Hematopoietic multipotent progenitor cell treated with erythropoietin and hydrocortisone succinate and interleukin-3 and kit ligand, for 15 days (in vitro differentiated cells): ENCODE measurements at places on chromosomes 5 and 9.

GRCh38 chr9:110048976-110049698 is 158.8 kb downstream of the C9orf152 start:
- no peak for DNase-seq

GRCh38 chr5:96856371-96856770 is 19.9 kb upstream of the ERAP2 start:
- DNase-seq, result no peak

DNA sequence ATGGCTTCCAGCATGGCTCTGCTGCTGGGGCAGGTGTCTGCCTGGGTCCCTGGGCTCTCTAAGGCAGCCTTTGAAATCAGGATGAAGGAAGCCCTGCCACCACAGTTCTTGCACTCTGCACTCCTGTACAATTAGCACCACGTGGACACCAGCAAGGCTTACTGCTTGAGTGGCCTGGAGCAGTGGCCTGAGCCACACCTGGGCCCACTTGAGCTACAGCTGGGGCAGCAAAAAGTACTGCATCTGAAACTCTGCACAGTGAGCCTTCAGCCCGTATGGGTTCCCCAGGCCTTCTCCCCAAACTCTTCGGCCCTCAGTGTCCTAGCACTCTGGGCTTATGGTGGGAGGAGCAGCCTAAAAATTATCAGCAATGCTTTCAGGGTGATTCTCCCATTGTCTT is 8.0 kb upstream of the INIP start:
- DNase-seq, result no peak

- DNase-seq, result no peak
Observed at GRCh38 chr5:74373076-74373475, 267.5 kb downstream of the ENC1 start.

- DNase-seq, result no peak
Observed at GRCh38 chr9:26170190-26170589, 491.9 kb upstream of the TUSC1 start.

DNA sequence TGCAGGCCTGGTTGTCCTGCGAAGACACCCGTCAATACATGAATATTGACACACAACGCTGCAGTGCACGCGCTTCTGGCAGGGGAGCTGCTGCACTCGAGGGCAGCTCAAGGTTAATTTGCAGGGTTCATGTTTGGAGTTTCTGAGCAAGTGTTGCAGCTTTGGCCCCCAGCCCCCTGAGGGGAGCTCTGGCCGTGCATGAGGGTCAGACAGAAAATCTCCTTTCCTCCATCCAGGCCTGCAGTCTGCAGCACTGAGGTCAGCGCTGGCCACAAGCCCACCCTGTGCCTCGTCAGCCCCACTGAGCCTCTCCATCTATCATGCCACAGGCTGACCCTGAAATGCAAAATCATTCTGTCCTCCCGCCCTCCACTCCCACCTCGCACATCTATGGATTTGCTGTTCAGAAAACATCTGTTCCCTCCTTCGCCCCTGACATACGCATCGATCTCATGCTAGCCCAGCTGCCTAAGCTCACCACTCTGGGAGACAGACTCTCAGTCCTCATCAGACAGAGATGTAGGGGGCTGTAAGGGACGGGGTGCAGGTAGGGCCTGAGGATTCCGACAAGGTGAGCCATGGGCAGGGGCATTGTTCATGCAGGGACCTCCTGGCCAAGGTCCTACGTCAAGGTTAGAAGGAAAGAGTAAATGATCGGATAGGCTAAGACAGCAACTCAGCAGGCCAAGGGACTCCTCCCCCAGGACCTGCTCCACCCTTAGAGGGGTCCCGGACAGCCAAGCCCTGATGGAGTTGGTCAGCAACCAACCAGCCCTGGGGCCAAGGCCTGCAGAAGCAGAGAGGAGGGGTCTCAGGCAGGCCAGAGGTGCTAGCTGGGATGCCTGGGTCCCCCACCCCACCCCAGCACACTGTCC is 125.1 kb downstream of the KCNIP1 start:
- no peak for DNase-seq

GRCh38 chr5:53080271-53080670 is 29.3 kb downstream of the MOCS2 start:
- no peak for DNase-seq

- no peak for DNase-seq
Observed at GRCh38 chr9:70318002-70318401, 59.2 kb downstream of the SMC5 start.

DNA sequence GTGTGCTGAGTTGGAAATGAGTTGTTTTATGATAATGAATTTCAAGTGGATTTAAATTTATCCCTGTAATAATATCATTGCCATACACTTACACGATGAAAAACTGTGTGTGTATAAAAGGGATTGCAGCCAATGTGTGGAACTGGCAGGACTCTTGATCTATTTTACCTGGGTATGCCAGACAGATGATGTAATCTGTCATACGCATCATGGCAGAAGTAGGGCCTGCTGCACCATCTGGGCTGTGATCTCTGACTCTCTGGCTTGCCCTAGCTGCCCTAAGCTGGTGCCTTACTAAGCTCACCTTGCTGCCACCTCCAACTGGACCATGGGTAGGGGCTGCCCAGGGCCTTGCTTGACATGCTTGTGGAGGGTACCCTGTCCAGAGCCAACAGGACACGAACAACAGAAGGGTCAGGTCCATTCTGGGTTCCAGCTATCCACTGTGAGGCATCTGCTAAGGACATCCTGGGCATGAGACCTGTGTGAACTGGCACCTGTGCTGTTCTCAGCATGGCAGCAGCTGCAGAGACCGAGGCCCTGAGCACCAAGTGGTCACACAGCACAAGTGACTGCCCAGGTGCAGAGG is 184.2 kb downstream of the FSTL4 start:
- DNase-seq, result no peak

- no peak for DNase-seq
Observed at GRCh38 chr5:61569353-61569752, 237.3 kb downstream of the ZSWIM6 start.

GRCh38 chr9:79362100-79363081 is 209.4 kb upstream of the TLE4 start:
- no peak for DNase-seq

GRCh38 chr5:39146831-39147540 is 72.4 kb downstream of the FYB1 start:
- DNase-seq, result no peak

DNA sequence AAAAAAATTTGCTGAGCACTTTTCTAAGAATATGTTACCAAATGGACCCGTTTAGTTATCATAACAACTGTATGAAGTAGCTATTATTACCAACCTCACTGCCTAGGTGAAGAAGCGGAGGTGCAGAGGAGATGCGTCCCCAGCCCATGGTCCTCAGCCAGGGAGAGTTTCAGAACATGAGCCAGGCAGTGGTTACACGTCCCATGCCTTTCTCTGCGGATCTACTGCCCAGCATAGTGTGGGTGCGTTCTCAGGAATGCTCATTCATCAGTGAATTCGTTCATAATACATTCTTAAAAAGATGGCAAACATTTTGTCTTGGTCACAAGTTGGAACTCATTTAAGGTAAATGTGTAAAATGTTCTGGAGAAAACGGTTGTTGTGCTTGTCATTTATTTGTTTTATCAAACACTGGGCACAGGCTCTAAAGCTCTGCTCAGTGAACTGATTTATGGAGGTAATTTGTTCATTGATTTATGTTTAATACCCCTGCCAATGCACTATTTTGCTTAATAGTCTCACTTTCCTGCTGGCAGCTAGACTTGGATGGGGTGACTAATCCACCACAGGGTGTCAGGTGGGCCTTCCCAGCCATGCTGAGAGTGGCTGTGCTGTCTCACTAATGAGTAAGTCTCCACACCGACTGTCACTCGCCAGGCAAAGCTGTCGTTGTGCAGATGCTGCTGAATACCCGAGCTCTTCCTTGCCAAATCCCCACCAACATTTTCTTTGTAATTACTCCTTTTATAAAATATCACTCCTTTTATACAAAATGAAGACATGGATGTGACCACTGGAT is 248.8 kb downstream of the TENT4A start:
- DNase-seq, result no peak

DNA sequence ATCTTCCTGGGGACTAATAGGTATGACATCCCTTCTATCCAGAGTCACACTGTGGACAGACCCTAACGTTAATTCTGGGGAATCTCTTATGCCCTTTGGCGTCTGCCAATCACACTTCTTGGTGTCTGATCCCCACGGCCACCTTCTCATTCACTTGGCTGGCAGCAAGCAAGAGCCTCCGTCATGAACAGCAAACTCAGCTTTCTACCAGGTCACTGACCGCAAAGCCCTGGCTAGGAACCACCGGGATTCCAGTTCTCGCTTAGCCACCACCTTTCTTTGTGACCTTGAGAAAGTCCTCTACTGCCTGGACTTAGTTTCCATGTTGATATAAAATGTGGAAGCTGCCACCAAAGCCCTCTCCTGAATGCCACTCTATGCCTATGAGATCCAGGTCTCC is 67.7 kb upstream of the FCN1 start:
- no peak for DNase-seq

GRCh38 chr9:100637787-100638186 is 59.9 kb downstream of the CAVIN4 start:
- no peak for DNase-seq

GRCh38 chr5:65190328-65191053 is 291.2 kb downstream of the ADAMTS6 start:
- DNase-seq, result no peak

DNA sequence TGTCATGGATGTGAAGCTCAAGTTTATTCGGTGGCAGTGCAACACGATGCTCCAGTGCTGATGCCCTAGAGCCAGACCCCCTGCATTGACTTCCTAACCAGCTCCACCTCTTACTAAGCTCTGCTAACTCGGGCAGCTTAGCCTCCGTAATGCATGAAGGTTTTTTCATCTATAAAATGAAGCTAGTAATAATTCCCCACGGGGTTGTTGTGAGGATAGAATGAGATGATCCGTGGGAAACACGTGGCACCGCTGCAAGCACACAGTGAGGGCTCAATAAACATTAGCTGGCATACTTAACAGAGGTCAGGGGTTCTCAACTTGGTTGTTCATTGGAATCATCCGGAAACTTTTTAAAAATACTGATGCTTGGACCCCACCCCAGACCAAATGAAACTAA is 6.8 kb downstream of the ENC1 start:
- no peak for DNase-seq

DNA sequence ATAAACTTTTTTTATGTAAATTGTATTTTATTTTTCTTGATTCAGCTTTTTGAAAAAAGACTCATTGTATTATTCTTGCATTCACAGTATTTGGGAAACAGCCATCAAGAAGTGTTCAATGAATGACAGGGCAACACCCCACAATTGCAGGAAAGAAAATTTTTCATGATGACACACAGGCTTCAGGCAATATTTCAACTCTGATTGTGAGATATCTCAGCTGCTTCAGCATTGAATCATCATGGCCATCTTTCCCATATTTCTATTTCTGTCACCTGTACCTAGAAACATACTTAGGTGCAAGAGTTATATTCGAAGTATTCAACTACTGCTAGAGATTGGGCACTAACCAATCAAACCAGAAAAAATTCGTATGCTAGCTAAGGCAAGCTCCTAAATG is 446.0 kb downstream of the ISL1 start:
- no peak for DNase-seq

DNA sequence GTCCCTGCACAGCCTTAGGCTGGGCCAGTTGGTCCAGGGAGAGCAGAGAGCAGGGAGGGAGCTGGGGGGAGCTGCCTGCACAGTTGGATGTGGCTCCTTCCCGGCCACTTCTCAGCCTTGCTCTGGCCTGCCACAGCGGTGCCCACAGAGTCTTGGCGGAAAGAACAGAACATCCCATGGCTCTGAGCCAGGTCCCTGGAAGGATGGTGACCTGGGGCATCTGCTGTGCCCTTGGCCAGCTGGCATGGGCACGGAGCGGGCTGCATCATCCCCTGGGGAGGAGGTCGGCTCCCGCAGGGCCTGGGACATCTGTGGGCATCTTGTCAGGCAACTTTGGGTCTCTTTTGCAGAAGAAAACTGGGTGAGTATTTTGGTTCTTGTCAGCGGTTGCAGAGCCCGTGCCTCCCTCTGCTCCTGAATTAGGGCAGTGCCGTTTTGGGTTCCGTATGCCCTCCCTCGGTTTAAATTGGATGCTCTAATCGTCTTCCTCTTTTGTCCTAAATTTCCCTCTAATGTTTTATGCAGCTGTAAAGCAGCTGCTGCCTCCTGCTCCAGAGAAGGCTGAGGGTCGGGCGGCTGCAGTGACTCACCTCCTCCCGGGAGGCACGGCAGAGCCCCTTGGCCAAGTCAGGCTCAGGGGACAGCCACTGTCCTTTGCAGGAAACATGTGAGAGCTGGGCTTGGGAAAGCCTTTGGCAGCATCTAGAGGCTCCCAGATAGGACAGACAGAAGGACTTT is 10.5 kb upstream of the NACC2 start:
- no peak for DNase-seq

- DNase-seq, result no peak
Observed at GRCh38 chr5:14445576-14446290, 135.9 kb upstream of the OTULINL start.

DNA sequence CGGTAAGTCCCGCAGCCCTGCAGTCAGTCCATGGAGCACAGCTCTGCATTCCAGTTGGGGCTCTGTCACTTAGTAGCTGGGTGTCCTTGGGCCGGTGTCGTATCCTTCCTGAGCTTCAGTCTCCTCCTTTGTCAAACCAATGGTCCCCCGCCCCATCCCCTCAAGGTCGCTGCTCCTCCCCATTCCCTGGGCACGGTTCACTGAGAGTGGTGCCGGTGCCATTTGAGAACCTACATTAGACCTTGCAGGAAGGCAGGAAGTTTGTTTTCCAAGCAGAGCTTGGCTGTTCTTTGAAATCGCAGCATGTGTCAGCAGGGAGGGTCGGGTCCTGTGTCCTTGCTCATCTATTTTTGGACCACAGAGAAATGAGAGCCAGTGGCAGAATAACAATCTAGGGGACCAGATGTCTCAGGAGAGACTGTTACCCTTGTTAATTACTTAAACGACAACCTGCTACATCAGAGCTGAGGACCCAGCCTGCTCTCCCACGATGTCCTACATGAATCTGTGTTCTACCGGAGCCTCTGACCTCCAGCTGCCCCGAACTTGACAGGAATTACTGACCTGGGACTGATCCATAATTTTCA is 21.7 kb upstream of the BARHL1 start:
- no peak for DNase-seq

DNA sequence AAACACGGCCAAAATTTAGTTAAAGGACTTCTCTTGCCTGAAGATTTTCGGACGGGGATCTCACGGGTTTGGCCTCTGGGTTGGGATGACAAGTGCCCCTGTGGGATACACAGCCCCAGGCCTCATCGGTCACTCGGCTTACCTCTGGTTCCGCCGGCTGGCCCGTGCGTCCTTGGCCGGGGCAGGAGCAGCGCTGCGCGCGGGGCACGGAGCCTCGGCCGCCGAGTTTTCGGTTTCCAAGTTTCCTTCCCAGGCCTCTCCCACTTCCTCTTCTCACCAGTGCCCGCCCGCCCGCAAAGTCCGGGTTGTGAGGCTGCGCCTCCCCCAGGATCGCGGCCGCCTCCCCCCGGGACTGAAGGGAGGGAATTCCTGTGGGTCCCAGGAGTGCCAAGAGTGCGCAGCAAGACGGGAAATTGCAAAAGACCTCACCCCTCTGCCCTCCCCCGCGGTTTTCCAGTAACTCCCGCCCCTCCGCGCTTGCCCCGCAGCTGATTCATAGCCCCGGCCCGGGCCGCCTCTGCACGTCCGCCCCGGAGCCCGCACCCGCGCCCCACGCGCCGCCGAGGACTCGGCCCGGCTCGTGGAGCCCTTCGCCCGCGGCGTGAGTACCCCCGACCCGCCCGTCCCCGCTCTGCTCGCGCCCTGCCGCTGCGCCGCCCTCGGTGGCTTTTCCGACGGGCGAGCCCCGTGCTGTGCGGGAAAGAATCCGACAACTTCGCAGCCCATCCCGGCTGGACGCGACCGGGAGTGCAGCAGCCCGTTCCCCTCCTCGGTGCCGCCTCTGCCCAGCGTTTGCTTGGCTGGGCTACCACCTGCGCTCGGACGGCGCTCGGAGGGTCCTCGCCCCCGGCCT is at the start of gene OSMR:
Gene OSMR (plus strand): TSS at position 487 of the 853 bp plus-strand sequence. CDS start 23,033 bp downstream, outside the sequence.
- no peak for DNase-seq
